ENCODE measurements at places on chromosomes 7 and 10. TPM values are rescaled to one million over a fixed set of nuclear protein-coding genes. Genes with fewer than 3 reads are reported as not detected.

STEAP4 gene
- total RNA-seq = not detected

LHFPL3 gene
- total RNA-seq = not detected

DNA sequence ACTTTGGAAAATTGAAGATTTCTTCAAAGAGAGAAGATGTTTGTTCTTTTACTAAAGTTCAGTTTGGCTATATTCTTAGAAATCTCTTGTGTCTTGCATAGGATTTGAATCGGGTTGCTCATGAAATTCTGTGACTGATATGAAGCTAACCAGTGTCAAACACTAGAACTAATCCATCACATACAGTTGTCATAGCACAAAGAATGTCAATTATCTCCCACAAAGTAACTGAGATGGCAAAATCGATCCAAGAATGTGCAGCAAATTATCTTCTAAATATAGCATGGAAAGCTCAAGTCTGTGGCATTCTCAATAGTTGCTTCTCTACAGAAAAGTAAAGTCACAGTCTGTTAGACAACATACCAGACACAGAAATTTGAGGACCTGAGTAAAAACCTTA lies 768.1 kb upstream of the LRRN3 start:
- no peak for DNase-seq

DNA sequence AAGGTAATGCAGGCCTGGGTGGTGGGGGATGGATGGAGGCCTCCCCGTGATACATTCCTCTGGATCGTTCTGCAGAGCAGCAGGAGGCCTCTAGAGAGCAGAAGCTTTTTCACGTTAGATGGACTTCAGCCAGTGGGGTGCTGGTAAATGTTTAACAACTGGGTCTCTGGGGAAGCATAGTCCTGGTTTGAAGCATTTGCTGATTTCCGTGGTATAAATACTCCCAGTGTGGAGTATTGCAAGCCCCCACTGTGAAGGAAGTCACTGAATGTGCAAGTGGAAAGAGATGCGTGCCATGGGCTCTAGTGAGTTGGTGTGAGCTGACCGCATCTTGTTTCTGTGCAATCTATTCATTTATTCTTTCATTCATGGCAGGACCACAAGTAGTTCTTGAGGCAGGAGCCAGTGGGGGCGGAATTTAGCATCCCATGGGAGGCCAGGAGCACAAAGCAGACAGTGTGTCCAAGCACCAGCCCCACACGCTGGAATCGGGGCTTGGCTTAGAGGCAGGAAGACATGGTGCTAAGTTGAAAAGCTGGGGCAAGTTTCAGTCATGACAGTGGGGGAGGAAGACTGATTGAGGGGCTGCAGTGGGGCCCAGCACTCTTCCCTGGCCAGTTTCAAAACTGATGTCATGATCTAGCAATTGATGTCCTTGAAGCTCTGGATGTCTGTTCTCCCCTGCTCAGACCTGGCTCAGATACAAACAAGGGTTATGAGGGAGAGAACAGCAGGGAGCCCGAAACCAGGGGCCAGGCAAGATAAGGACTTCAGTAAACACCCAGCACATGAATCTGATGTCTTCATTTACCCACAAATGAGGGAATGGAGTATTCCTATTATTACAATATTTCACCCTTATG lies 280.9 kb upstream of the LYZL1 start:
- DNase-seq = no peak

- DNase-seq = no peak
Measured at GRCh38 chr7:69871213-69871885, 273.1 kb downstream of the AUTS2 start.

DNA sequence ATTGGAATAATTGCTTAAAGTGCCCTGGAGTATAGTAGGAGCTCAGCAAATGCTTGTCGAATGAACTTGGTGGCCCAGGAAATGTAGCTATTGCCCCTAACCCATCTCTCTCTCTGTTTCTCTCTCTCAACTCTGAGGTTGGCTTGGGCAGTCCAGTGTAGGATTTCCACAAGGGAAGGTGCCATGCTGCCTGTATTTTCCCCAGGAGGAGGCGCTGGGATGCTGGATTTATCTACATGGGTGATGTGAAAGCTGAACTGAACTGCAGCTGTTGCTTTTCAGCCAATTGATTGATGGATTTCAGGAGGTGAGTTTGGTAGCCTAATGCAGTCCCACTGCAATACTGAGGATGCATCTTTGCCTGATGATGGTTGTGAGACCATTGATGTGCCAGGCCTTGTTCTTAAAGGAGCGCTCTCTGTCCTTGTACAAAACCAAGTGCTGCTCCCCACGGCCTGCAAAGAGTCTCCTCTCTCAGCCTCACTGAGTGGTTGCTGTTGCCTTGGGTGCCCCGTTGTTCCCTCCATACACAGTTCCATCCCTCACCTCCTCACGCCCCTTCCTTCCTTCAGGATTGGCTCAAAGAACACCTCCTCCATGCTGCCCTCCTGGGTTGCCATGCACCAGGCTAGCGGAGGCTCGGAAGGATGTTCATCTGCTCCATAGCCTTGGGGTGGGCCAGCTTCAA lies 200.6 kb downstream of the GLRX3 start:
- no peak for DNase-seq

DNA sequence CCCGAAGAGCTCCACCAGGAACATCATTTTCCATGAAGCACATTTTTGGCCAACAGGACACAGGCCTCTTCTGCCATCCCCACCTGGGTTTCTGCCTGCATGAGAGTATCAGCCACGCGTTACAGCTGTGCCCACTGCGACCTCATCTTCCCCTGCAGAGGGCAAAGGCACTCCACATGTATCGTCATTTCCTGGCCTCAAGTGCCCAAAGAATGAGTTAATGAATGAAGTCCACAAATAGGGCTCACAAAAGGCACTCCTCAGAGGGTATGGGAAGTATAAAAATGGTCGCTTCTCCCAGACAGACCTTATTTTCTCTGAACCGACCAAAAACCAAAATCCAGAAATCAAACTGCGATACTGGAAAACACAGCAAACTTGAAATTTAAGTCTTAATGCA lies 18.5 kb downstream of the ELMO1 start:
- no peak for DNase-seq

NUTM2E gene
- total RNA-seq = 0.05 TPM

PDE1C gene
- total RNA-seq = not detected

DNA sequence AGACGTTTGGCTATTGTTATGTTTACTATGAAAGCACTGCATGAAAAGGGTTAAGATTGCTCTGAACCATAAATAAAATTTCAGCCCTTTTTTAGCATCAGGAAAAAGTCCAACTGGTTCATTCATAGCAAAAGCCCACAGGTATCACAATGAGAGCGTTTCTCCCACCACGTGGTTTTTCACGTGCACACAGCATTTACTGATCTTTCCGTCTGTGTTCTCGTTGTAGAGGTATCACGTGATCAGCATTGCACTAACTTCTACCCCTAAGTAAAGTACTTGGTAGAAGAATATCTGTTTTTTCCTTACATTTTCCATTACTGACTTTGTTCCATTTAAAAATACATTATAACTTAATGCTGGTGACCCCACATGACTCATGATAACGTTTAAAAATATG lies 17.8 kb upstream of the CCDC3 start:
- no peak for DNase-seq

SYT15 gene
- 5.2 TPM for total RNA-seq

DNA sequence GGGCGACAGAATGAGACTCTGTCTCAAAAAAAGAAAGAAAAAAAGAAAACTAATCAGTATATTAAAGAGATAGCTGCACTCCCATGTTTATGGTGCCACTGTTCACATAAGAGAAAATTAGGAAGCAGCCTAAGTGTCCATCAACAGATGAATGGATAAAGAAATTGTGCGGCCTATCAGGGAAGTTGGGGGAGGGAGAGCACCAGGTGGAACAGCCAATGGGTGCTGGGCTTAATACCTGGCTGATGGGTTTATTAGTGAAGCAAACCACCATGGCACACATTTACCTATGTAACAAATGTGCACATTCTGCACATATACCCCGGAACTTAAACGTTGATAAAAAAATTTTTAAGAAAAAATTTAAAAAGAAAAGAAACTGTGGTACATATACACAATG lies 9.0 kb upstream of the PRRT4 start:
- DNase-seq = no peak

- DNase-seq = no peak
Measured at GRCh38 chr7:3426064-3426463, 125.0 kb downstream of the SDK1 start.

DNA sequence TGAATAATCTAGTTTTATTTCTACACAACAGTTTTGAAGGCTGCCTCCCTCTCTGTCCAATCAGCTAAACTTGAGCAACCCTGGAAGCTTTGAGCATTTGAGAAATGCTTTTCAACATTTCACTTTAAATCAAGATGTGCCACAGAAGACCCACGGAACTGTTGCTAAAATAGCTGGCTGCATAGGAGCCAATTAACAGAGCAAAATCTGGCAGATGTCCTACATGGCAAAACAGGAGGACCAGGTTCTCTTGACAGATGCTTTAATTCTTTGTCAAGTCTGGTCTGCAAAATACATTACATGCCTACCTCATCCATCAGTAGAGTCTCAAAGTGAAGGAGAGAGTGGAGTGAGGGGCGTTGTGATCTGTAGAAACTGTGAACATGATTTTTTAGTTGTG lies 185.9 kb downstream of the DPY19L1 start:
- DNase-seq = no peak

GRCh38 chr10:129390147-129390546 lies 76.9 kb upstream of the MGMT start:
- no peak for DNase-seq

ITPRID1 gene
- total RNA-seq = not detected

DNA sequence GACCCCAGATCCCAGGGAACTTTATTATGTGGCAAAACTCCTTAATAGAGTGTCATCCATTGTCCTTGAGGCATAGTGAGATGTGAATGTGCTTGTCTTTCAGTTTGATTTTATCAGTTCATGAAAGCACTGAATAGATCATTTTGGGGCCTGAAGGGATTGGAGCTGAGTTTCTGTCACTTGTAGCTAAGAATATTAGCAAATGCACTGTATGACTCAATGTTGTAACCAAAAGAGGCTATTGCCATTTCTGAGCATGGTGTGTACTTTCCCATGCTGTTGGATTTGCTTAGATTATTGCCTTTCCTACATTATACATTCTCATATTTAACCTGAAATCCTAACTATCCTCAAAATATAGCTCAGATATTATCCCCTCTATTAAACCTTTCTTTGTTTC lies 130.4 kb downstream of the PRKG1 start:
- DNase-seq = no peak

GRCh38 chr7:30412782-30413504 lies 65.6 kb downstream of the NOD1 start:
- DNase-seq = peak; percentile 71

DNA sequence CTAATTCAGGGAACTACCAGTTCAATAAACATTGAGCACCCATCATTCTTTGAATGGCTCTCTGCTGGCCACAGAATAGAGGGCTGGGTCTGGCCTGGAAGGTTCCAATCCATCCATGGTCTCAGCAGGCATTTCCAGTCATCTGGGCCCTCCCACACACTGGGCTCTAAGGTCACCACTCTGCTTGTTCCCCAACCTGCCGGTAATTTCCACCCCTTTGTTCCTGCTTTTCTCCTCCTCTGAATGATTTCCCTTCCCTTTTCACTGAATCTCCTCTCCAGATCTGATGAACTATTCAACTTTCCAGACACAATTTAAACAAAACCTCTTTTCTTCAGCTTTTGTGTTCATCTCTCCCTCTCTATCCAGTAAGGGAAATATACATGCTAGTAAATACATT lies 2.6 kb downstream of the BZW2 start:
- DNase-seq = no peak

DNA sequence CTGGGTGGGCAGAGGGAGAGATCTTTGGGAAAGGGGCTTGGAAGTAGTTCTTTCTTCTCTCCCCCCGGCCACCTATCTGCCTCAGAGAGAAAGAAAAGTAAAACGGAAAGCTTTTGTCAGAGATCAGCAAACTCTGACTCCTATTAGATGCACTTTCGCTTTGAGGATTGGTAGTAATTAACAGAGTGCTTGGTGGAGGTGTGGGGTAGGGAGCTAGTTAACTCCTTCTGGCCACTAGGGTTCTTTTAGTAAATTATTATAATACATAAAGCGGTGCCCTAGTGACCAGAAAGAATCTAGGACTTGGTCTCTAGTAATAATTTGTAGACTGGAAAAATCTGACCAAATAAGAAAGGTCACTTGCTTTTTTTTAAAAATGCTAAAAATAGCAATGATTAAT lies 54.6 kb downstream of the CPVL start:
- DNase-seq = no peak

DNA sequence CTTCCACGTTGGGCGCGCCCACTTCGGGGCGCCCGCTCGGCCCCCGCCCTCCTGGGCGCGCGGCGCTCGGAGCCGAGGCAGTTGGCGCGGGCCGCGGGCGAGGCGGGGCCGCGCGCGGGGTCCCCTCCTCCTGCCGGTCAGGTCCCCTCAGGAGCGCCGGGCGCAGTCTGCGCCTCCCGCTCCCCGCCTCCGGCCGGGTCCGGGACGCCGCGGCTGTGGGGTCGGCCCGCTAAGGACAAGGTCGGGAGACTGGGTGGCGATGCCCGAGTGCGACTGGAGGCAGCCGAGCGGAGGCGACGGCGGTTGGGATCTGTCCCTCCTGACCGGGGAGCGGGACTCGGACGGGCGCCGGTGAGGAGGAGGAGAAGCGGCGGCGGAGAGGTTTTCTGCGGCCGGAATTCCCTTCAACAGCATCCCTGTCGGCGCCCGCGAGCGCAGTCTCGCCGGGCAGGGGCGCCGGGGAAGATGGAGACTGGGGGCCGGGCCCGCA lies at the start of gene ATRNL1:
ATRNL1 (plus strand) TSS at position 80 of the 490 bp plus-strand sequence; CDS start at position 466, 386 bp downstream.
- peak; percentile 64 for DNase-seq

- DNase-seq = no peak
Measured at GRCh38 chr10:49131507-49132361, 2.1 kb downstream of the FAM170B start.

- no peak for DNase-seq
Measured at GRCh38 chr10:75104842-75105241, 6.6 kb upstream of the SAMD8 start.

DNA sequence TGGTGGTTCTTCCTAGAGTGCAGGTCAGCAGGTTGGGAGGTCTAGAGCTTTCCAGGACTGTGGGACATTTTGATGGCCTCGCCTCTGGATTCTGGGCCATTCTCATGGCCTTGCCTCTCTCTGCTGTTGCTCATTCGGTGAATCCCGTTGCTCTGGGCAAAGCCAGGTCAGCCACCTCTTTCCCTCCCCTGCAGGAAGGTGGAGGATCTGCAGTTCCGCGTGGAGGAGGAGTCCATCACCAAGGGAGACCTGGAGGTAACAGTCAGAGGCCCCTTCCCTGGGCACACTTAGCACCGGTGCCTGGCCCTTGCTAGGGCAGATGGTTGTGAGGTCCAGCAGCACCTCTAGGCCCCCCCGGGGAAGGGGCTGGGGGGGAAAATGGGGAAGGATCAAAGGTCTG lies 74.9 kb downstream of the CLIP2 start:
- DNase-seq = no peak

- DNase-seq = no peak
Measured at GRCh38 chr7:83362871-83363550, 200.3 kb upstream of the PCLO start.

TMEM196 gene
- total RNA-seq = not detected

- DNase-seq = no peak
Measured at GRCh38 chr10:31921031-31921430, 7.6 kb downstream of the ARHGAP12 start.

- peak; percentile 93 for DNase-seq
Measured at GRCh38 chr10:20598590-20598989, 298.5 kb downstream of the NEBL start.

- DNase-seq = no peak
Measured at GRCh38 chr10:4217187-4217586, 432.2 kb upstream of the KLF6 start.

PNLIPRP3 gene
- total RNA-seq = not detected

C10orf105 gene
- total RNA-seq = not detected

C7orf57 gene
- total RNA-seq = 0.34 TPM
